Activated CD8-positive, alpha-beta T cell treated with anti-CD3 and anti-CD28 coated beads, Interleukin-2, amount 10 ng/mL, durations not matched to agents 7 days and 5 days (primary cell): ENCODE measurements at places on chromosomes 1 and 21.

DNA sequence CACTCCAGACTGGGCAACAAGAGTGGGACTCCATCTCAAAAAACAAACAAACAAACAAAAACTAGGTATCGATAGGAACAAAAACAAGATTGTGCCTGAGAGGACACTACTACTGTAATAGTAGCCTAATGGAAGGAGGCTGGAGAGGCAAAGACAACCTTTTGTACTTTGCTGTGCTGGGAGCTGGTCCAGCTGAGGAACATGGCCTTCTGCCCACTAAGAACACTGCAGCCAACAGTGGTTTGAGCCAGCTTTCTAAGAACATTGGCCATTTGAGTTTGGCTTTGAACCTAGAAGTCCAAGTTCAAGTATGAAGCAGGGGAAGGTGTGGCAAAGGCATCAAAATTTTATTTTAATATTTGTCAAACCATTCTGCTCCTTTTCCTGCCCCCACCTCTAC is 22.7 kb upstream of the RGS8 start:
- no peak for DNase-seq

GRCh38 chr21:38938343-38938742 is 132.6 kb downstream of the ETS2 start:
- peak; percentile 68 for DNase-seq

GRCh38 chr1:91736715-91737615 is 149.0 kb downstream of the TGFBR3 start:
- no peak for DNase-seq

DNA sequence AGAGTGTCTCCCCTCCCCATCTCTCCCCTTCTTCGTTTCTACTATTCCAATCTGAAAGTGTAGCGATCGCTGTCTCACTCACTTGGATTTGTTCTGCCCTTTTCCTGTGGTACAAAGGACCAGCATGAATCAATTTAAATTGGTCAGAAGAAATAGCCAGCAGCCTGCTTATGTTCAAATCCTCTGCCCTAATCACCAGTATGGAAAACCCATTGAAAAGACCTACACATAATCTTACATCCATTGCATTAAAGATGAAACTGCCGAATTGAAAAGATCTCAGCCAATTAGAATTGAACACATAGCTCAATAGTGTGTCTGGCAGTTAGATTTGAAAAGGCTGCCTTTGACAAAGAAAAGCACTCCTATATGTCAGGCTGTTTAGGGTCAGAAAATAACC is 122.6 kb downstream of the TNNI3K start:
- no peak for DNase-seq

GRCh38 chr1:92410706-92411105 is 76.0 kb downstream of the GFI1 start:
- DNase-seq = peak; percentile 68

GRCh38 chr1:6025269-6026094 is 20.2 kb upstream of the KCNAB2 start:
- no peak for DNase-seq

GRCh38 chr1:198295225-198295624 is 138.4 kb downstream of the NEK7 start:
- DNase-seq = no peak

GRCh38 chr1:101918277-101918676 is 78.4 kb downstream of the OLFM3 start:
- DNase-seq = no peak

DNA sequence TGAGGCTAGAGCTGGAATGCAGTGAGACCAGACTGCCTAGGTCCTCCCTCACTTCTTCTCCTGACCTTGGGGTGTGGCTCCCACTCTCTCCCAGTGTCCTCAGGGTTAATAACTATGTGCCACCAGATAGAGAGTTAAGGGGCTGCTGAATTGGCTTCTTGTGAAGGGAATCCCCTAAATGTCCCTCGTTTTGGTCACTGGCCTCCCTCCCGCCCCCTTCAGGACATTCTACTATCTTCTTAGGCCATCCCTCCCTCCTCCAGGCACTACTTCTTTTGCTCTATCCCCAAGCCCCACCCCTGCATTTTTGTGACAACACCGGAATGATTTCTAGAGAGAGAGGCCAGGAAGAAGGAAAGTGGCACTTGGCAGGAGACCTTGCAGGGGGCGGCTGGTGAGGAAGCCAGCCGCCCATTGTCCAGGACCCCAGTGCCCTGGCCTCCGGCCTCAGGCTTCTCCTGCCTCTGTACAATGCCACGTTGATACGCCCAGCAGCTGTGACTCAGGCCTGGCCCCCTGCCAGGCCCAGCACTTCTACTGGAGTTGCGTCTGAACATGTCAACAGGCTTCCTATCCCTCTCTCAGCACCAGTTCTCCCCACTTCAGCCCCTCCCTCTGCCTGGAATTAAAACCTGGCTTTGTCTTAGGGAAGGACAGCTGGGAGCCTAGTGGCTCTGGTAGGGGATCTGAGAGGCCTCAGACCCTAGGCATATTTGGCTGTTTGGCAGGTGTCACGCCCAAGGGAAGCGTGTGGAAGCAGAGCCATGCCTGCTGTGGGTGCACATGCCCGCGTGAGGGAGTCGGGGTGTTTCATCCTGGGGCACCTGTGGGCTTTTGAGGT is 9.1 kb downstream of the LMNA start:
- no peak for DNase-seq

GRCh38 chr21:45096217-45096616 is 21.8 kb downstream of the ADARB1 start:
- no peak for DNase-seq

DNA sequence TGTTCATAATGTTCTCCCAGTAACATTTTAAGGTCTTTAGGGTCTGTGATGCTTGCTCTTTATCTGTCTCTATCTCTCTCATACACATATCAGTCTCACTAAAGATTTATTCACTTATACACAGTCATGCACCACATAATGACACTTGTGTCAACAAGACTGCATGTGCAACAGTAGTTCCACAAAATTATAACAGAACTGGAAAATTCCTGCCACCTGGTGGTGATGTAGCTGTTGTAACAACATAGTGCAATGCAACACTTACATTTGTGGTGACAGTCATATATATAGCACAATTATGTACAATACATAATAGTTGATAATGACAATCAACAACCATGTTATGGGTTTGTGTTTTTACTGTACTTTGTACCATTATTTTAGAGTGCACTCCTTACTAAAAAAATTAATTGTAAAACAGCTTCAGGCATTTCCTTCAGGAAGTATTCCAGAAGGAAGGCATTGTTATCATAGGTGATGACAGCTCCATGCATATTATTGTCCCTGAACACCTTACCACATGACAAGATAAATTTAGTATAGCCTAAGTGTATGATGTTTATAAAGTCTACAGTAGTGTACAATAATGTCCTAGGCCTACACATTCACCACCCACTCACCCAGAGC is 8.1 kb downstream of the TDRD5 start:
- DNase-seq = no peak

DNA sequence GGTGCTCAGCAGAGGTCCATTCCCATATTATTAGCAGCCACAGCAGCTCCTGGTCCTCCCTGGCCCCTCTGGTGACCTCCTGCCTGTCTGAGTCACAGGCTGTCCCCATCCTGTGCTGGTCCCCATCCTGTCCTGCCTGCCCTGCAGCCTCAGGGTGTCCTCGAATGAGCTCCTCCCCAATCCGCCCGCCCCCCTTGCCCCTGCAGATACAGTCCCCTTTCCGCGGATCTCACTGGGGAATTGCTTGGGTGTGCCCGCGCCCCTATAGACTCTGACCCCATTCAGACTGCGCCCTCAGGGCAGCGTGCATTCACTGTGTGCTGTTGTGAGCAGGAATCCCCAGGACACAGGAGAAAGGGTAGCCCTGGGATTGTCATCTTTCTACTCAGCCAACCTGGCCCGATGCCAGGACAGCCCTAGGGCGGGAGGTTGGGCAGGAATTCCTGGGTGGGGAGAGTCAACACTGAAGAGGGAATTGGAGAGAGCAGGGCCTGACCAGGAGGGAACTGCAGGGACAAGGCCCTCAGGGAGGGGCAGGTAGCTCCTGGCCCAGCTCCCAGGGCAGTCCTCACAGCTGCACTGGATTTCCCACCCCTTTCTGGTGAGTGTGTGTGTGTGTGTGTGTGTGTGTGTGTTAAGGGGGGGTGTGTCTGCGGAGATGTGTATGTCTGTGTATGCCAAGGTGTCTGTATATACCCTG is 1.1 kb upstream of the GUCA2A start:
- no peak for DNase-seq

GRCh38 chr1:209577346-209577745 is 6.2 kb upstream of the CAMK1G start:
- DNase-seq = no peak
